ENCODE measurements at places on chromosomes 4 and X.

- H3K36me3 ChIP-seq, result no peaks in the 10 kb centered on the region
- H3K4me3 ChIP-seq, result no peak overlapping the region
- DNase-seq, result no peak
- H3K27ac ChIP-seq, result no peak overlapping the region
- H3K4me1 ChIP-seq, result peaks cover 5% of the 10 kb centered on the region
- H3K27me3 ChIP-seq, result peaks cover 5% of the 10 kb centered on the region
These were observed 51.4 kb downstream of the RAB40A start for GRCh38 chrX:103467887-103468286.

GRCh38 chrX:46812445-46812844 lies 24.4 kb upstream of the RP2 start:
- DNase-seq, result no peak
- no peak overlapping the region for H3K4me3 ChIP-seq
- no peak overlapping the region for H3K27ac ChIP-seq

DNA sequence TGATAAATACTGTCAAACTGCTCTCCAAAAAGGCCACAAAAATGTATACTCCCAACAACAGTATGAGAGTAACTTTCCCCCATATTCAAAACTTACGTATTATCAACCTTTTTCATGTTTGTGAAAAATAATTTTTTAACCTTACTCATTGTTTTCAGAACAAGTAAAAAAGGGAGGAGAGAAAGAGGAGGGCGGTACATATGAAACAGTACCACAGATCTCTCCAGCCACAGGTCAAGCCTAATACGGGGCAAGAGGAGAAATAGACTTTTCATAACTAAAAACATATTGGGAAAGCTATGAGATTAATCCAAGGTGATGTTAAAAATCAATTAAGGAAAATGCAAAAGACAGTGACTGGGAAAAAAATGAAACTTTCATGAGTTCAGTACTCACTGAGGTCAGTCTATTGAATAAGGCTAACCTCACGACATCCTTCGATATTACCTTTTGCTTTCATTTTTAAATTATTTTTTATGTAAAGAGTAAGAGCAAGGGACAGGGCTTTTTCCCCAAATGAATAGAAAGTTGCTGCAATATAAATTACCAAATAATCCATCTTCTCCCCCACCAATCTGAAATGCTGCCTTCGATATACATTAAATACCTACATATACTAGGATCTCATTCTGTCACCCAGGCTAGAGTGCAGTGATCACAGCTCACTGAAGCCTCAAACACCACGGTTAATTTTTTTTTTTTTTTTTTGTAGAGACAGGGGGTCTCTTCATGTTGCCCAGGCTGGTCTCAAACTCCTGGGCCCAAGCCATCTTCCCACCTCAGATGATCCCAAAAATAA lies 25.3 kb downstream of the FBXW7 start:
- DNase-seq, result no peak
- peak overlapping the region; percentile 27 for H3K27ac ChIP-seq
- peaks cover 3% of the 10 kb centered on the region for H3K36me3 ChIP-seq
- H3K4me3 ChIP-seq, result peak overlapping the region; percentile 55
- H3K27me3 ChIP-seq, result no peaks in the 10 kb centered on the region

DNA sequence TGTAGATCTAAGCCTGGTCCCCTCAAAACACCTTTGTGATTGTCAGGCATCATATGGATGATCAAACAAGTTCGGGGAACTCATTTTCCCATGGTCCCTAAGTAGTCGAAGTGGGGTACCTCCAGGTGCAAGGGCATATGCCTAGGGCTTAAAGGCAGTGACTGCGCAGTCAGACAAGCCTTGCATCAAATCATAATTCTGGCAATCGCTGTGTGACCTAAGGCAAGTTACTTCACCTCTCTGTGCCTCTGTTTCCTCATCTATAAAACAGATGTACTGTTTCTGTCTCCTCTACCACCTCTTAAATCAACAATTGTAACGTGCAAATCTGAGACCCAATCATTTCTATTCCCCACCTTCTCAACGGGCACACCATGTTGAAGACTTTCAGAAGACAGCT lies 1.8 kb downstream of the CD99L2 start:
- H3K27ac ChIP-seq, result no peak overlapping the region
- no peaks in the 10 kb centered on the region for H3K27me3 ChIP-seq
- H3K36me3 ChIP-seq, result no peaks in the 10 kb centered on the region
- H3K4me3 ChIP-seq, result no peak overlapping the region
- no peaks in the 10 kb centered on the region for H3K4me1 ChIP-seq

DNA sequence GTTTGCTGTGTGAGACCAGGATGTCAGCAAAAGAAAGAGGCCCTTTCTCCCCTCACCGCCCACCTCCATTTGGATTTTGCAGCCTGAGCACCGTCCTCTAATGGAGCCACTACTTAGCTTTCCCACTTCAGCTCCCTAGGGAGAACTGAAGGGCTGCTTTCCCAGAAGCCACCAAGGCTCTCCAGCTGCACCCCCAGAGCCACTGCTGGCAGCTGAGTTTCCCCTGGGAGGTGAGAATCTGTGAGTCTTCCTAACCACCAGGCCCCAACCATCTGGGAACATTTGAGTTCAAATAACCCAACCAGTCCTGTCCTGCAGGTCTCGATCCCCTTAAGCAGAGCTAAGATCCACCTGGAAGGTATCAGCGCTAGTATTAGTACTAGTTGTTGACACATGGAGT lies 173.1 kb upstream of the USP9X start:
- no peak overlapping the region for H3K27ac ChIP-seq
- H3K4me1 ChIP-seq, result no peaks in the 10 kb centered on the region
- H3K4me3 ChIP-seq, result no peak overlapping the region
- DNase-seq, result no peak
- peaks cover 4% of the 10 kb centered on the region for H3K27me3 ChIP-seq

DNA sequence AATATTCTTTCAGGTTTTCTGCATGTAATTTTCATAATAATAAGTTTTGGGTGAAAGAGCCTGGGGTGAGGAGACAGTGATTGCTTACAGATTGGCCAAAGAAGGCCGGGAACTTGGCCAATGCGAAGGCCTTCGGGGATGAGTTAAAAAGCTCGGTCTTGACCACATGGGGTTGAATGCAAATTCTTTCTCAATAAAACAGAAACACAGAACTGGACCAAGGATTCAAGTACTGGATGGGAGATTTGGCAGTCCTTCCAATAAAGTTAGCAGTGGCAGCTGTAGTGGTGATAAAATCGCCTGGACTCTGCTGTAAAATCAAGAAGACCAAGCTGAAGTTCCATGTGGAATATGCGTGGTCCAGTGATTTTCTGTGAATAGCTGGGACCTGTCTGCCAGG lies 282.2 kb upstream of the KLF3 start:
- H3K27me3 ChIP-seq, result no peaks in the 10 kb centered on the region
- H3K4me1 ChIP-seq, result peaks cover 11% of the 10 kb centered on the region
- DNase-seq, result no peak
- no peak overlapping the region for H3K4me3 ChIP-seq
- H3K36me3 ChIP-seq, result no peaks in the 10 kb centered on the region
- no peak overlapping the region for H3K27ac ChIP-seq

- no peak for DNase-seq
- H3K4me1 ChIP-seq, result peaks cover 5% of the 10 kb centered on the region
- H3K27ac ChIP-seq, result no peak overlapping the region
- H3K4me3 ChIP-seq, result no peak overlapping the region
- H3K36me3 ChIP-seq, result no peaks in the 10 kb centered on the region
- H3K27me3 ChIP-seq, result peaks cover 45% of the 10 kb centered on the region
These were observed 188.8 kb downstream of the SOWAHB start for GRCh38 chr4:76708971-76709771.

- H3K4me1 ChIP-seq, result no peaks in the 10 kb centered on the region
- no peak for DNase-seq
- H3K27ac ChIP-seq, result no peak overlapping the region
These were observed 158.6 kb downstream of the C4orf33 start for GRCh38 chr4:129254526-129254925.

DNA sequence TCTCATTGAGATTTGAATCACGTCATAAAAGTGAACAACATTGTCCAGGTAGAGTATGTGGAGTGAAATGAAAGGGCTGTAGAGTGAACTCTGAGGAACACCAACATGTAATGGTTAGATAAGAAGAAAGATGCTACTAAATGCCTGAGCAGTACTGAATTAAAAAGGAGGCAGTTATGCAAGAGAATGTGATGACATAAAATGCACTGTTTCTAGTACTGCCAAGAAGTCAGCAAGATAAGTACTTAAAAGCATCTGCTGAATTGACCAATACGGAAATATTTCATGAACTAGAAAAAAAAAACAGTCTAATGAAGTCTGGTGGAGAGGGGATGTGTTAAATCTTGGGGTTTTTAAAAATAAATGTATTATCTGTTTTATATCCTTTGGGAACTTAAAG lies 583.8 kb upstream of the GALNT7 start:
- H3K36me3 ChIP-seq, result no peaks in the 10 kb centered on the region
- H3K4me3 ChIP-seq, result no peak overlapping the region
- H3K4me1 ChIP-seq, result no peaks in the 10 kb centered on the region
- H3K27me3 ChIP-seq, result no peaks in the 10 kb centered on the region
- DNase-seq, result no peak
- no peak overlapping the region for H3K27ac ChIP-seq

- no peak for DNase-seq
- H3K36me3 ChIP-seq, result no peaks in the 10 kb centered on the region
- no peak overlapping the region for H3K27ac ChIP-seq
- H3K4me1 ChIP-seq, result peaks cover 15% of the 10 kb centered on the region
These were observed 28.2 kb downstream of the ARSJ start for GRCh38 chr4:113951263-113951662.

DNA sequence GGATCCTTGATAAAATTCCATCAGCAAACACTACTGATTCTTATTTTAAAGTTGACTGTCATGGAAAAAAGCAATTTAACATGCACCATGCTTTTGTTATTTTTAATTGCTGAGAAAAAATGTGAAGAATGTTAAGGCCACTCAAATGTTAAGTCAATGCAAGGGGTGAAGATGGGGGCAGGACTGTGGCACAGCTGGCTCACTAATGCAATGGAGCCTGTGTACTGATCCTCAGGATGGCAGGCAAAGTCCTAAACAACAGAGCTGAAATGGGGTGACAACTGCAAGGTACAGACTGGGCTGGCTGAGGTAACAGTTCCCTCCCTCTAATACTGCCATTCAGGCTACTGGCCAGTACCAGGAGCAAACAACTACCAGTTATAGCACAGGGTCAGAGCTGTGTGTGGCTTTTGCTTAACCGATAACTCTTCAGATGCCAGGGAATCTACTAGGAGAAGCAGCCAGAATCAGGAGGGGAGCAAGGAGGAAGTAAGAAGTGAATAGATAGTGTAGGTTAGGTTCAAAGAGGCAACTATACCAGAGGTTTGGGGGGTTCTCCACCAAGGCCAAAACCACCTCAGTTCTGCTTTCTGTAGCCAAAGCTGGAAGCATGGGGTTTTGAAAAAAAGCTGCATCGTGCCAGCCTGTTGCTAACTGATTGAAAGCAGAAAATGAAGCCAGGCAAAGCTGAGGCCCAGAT lies 372.6 kb downstream of the OPHN1 start:
- H3K4me1 ChIP-seq, result no peaks in the 10 kb centered on the region
- H3K27ac ChIP-seq, result no peak overlapping the region
- H3K36me3 ChIP-seq, result no peaks in the 10 kb centered on the region
- DNase-seq, result no peak

- DNase-seq, result peak; percentile 40
- H3K4me3 ChIP-seq, result peak overlapping the region; percentile 83
- peaks cover 9% of the 10 kb centered on the region for H3K36me3 ChIP-seq
These were observed 2.2 kb downstream of the PPA2 start for GRCh38 chr4:105471566-105472176.

DNA sequence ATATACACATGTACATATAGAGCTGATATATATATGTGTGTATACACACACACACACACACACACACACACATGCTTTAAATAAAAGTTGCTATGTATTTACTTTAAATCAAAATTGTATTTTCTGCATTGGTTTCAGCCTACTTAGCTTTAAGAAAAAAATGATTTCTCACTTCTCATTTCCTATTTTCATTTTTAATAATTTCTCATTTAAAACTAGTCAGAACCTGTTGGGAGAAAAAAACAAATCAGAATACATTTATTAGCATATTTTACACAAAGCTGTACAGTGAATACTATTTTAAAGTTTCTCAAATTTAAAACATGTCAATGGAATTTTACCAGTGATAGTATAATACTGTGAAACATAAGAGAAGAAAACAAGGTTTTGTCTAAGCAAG lies 681.8 kb downstream of the CENPC start:
- H3K36me3 ChIP-seq, result no peaks in the 10 kb centered on the region
- H3K4me1 ChIP-seq, result no peaks in the 10 kb centered on the region
- H3K27ac ChIP-seq, result no peak overlapping the region
- H3K27me3 ChIP-seq, result no peaks in the 10 kb centered on the region
- no peak for DNase-seq
- no peak overlapping the region for H3K4me3 ChIP-seq

DNA sequence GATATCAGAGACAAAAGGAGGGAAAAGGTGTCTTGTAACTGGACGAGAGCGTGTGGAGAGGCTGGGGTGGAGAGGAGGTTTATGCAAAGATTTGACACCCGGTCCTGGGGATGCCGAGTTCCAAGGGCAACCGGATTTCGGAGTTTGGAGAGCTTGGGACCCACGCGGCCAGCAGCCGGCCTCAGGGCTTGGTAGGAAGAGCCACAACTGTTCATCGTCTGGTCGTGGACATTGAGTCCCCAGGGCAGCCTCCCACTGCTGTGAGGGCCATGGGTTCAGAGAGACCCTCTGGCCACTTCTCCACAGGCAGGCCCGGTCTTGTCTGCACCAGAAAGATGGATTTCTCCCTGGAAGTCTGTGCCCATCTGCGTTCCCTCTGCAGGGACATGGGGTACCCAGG lies 46.8 kb downstream of the SHOX start:
- H3K4me1 ChIP-seq, result no peaks in the 10 kb centered on the region
- H3K27me3 ChIP-seq, result peaks cover 4% of the 10 kb centered on the region
- no peaks in the 10 kb centered on the region for H3K36me3 ChIP-seq
- no peak overlapping the region for H3K4me3 ChIP-seq

All from T-helper 17 cell (primary cell).